Dermis blood vessel endothelial cell (primary cell): ENCODE measurements at places on chromosomes 13 and 19. TPM values are rescaled to one million over a fixed set of nuclear protein-coding genes. Genes with fewer than 3 reads are reported as not detected.

Gene POLR1G
- total RNA-seq = 9.5 and 15.2 TPM in 2 replicates

Gene C19orf85
- not detected in 2 replicates for total RNA-seq

Gene HCN2
- 0.34 and 0.70 TPM in 2 replicates for total RNA-seq

Gene SOX21
- total RNA-seq = 0.37 TPM in 1 of 2 replicates, not detected in the other

Gene UBL5
- 116 and 361 TPM in 2 replicates for total RNA-seq

Gene VSTM1
- not detected in 2 replicates for total RNA-seq

Gene SIAH3
- under 0.01 TPM in 1 of 2 replicates, not detected in the other for total RNA-seq
